ENCODE measurements at places on chromosomes 7 and 10. TPM values are rescaled to one million over a fixed set of nuclear protein-coding genes. Genes with fewer than 3 reads are reported as not detected.

The VENTX gene
- 0.09 TPM for total RNA-seq

The GFRA1 gene
- 38.7 TPM for total RNA-seq

The ZNF25 gene
- 12.7 TPM for total RNA-seq

The LIPN gene
- not detected for total RNA-seq

The FAM25C gene
- total RNA-seq: not detected

The FLNC gene
- total RNA-seq: 176 TPM

The SPDYE9 gene
- total RNA-seq: 0.18 TPM

The SPDYE1 gene
- not detected for total RNA-seq

The CYP26C1 gene
- total RNA-seq: 0.44 TPM

The ALOX5 gene
- 10.6 TPM for total RNA-seq

The CPED1 gene
- 26.4 TPM for total RNA-seq

The GIMAP8 gene
- not detected for total RNA-seq

The ELN gene
- total RNA-seq: 37.4 TPM

The ARHGAP22 gene
- 2.9 TPM for total RNA-seq

The ACADSB gene
- 17.6 TPM for total RNA-seq

All from mesothelial cell of epicardium (in vitro differentiated cells).